NCI-H2081 treated with DMSO at 0.1 percent for 48 hours (cell line): ENCODE measurements at places on chromosomes 2 and 18.

GRCh38 chr2:62920070-62920469, 130.6 kb upstream of the OTX1 start:
- no peak for DNase-seq

DNA sequence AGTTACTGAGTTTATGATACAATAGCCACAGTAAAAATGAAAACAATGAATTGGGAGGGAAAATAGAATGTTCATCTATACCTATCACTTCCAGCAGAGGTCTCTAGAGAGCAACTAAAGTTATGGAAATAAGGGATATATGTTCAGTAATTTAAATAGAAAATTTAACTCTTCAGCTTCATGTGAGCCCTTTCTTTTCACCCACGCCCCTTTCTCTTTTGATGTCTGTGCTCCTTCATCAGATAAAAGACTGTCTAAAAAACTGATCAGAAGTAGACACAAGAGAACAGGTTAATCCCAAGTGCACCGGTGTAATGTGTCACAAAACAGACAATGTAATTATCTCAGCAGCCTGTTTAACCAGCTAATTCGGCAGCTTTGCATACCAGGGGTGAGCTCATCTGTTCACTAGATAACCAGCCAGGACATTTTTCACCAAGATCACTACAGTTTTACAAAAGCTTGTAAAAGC, 238.5 kb upstream of the ERBB4 start:
- DNase-seq, result peak; percentile 12

- no peak for DNase-seq
Observed at GRCh38 chr2:19623488-19623887, 265.1 kb upstream of the OSR1 start.

- DNase-seq, result no peak
Observed at GRCh38 chr2:7992612-7993602, 688.9 kb upstream of the ID2 start.

- DNase-seq, result no peak
Observed at GRCh38 chr2:181916726-181917718, 25.5 kb downstream of the ITPRID2 start.

- no peak for DNase-seq
Observed at GRCh38 chr2:37357530-37357929, 13.1 kb downstream of the QPCT start.

DNA sequence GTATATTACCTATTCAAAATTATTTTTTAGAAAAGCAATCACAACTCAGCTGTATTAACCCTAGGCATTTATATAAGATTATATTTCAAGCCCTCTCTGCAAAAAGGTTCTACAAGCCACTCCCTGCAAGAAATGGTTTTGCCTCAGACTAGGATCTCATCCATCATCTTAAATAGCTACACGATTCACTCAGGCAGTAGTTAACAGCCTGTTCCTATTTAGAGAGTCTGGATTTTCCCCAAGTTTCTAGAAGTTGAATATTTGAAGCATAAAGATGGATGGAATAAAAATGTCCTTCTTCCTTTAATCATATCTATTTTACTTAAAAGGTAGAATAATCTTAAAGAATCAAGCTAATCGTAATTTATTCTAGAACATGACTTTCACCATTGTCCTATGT, 167.1 kb upstream of the STK17B start:
- DNase-seq, result no peak

DNA sequence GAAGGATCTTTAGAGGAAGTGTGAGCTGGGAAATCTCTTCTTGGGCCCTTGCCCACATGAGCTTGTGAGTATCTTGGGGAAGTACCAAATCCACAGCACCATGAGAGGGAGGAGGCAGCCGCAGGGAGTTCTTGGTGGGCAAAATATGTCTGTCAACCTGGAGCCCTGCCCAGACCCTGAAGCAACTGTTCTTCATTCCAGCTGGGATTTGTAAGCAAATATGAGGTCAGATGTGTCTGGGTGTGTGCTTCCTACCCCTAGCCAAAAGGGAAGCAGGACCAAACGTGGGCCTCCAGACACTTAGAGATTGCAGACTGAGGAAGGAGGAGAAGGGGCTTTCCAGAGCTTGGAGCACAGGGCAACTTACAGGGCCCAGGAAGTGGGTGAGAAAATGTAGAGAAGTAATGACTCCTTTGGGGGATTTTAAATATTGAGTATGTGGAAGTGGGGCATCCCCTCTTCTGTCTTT, 41.9 kb downstream of the TMEM247 start:
- no peak for DNase-seq

DNA sequence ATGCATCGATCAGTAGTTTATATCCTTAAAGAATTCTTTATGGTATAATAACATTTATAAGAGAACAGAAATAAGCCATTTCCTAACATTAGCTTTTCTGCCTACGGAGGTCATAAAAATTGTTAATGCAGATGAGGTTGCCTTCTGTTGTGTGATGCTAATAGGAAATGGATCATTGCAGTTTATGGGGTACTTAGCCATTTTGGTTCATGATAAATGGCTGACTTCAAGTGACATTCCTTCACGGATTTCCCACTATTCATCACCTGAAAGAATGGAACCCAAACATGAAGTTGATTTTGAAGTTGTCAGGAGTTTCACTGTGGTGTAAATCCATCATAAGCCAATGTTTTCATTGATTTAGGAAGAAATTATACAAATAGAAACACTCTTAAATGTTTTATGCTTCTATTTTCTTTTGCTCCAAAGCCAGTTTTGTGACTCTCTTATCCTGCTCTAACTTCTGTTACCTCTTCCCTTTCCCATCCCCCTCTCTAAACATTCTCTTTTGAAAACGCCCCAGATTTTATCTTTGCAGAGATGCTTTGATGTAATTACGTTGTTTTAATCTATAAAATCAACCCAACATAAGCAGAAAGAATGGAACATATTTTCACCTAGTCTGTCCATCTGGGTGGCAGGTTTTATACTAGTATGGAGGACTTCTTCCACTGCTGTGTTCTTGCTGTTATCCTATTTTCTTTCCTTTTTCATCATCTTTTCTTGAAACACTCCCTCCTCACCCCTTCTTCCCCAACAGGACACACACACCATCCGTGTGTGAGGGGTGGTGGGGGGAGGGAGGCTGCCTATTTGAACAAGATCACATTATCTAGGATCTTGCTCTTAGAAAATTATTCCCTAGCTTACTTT, 58.2 kb downstream of the GREB1L start:
- DNase-seq, result no peak

GRCh38 chr2:22753476-22753875, 631.5 kb upstream of the KLHL29 start:
- DNase-seq, result no peak

GRCh38 chr18:4146797-4147196, 308.3 kb downstream of the DLGAP1 start:
- no peak for DNase-seq

DNA sequence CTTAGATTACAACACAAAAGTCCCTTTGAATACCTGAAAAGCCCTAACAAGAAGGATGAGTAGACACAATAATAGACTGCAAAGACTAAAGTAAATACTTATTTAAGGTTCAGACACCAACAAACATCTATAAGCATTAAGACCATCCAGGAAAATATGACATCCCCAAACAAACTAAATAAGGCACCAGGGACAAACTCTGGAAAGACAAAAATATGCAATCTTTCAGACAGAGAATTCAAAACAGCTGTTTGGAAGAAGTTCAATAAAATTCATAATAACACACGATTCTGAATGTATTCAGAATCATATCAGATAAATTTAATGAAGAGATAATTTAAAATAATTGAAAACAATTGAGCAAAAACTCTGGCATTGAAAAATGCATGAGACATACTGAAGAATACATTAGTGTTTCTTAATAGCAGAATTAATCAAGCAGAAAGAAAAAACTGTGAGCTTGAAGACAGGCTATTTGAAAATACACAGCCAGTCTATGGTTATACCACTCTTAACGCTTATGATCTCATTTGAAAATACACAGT, 1388.8 kb downstream of the DSC3 start:
- DNase-seq, result no peak

DNA sequence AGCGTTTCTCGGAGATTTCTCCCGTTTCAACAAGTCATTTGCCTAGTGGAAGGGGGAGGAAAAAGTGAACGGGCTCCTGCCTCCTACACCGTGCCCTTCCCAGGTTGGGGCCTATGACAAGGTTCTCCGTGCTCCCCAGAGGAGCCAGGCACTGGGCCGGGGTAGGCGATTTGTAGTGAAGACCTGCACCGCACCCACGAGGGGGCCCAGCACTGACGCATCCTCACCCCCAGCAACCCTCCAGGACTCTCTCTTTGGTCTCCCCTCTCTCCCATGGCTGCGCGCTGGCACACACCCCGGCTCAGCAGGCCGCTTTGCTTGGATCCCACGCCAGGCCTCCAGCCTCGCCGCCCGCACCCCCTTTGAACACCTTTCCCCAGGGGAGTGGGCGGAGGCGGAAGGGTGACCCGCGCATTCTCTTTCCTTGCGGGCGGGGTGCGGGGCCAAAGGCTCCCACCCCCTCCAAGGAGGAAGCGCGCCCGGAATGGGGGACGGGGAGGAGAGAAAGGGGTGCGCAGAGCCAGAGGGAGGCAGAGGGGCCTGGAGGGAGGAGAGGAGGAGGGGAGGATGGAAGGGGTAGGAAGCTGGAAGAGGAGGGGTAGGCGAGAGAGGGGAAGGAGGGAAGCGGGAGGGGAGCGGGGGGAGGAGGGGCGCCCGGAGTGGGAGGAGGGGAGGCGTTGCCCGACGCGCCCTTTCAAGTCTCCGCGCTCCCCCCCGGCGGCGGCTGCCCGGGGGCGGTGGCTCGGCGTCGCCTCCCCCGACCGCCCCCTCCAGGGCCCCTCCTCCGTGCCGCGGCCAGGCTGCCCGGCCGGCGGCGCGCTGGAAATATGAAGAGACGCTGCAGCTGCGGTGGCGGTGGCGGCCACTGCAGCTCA, at the start of gene APCDD1:
APCDD1 (plus strand) TSS at position 830 of the 875 bp plus-strand sequence. CDS start 347 bp downstream, outside the sequence.
- DNase-seq, result no peak

DNA sequence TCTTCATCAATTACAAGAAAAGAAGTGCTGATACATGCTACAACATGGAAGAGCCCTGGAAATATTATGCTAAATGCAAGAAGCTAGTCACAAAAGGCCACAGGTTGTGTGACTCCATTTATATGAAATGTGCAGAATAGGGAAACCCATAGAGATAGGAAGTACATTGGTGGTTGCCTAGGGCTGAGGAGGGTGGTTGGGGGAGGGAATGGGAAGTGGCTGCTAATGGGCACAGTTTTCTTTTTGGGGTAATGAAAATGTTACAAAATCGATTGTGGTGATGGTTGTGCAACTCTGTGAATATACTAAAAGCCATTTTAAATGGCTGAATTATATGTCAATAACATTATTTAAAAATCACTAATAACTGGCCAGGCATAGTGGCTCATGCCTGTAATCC, 24.3 kb upstream of the RESP18 start:
- no peak for DNase-seq

- no peak for DNase-seq
Observed at GRCh38 chr2:132256251-132256902, 94.6 kb upstream of the ANKRD30BL start.

DNA sequence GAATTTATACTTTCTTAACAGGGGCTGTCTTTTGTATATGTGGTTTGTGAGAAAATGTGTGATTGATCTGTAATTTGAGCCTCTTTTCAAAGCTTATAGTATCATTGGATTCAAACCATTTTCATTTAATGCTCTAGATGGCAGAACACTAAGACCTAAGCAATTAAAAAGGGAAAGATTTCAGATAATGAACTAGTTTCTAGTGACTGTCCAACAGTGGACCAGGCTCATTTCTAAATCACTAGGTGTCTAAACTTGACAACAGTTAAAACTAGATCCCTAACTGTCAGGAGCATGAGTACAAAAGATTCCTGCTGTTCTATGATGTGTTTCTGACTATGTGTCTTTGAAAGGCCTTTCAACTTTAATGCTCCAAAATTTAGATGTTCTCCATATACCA, 54.6 kb downstream of the ANKRD44 start:
- DNase-seq, result no peak

DNA sequence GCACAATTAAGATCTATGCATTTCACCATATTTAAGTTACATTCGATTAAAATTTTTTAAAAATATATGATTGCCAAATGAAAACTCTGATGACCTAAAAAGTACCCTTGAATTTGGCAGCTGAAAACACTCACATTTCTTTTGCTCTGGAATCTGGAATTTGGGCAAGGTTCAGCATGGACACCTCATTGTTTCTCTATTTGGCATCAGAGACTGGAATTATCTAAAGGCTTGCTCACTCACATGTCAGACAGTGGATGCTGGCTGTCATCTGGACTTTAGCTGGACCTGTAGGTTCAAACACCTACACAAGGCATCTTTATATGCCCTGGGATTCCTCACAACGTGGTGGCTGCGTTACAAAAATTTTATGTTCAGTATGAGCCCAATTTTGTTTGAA, 16.1 kb downstream of the MBOAT2 start:
- DNase-seq, result no peak

DNA sequence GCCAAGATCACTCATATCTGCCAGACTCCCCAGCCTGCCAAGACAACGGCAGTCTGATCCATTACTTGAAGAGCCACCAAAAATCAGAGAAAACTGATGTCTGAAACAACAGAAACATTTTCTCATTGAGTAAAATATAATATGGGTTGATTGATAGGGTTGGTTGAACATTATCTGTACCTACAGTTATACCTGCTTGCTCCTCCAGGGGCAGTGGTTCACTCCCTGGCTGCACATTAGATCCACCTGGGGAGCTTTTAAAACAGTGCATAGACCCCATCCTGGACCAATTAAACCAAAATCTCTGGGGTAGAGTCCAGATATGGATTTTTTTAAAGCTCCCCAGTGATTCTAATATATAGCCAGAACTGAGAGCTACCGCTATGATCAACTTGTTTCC, 43.6 kb upstream of the SLC14A2 start:
- DNase-seq, result no peak

DNA sequence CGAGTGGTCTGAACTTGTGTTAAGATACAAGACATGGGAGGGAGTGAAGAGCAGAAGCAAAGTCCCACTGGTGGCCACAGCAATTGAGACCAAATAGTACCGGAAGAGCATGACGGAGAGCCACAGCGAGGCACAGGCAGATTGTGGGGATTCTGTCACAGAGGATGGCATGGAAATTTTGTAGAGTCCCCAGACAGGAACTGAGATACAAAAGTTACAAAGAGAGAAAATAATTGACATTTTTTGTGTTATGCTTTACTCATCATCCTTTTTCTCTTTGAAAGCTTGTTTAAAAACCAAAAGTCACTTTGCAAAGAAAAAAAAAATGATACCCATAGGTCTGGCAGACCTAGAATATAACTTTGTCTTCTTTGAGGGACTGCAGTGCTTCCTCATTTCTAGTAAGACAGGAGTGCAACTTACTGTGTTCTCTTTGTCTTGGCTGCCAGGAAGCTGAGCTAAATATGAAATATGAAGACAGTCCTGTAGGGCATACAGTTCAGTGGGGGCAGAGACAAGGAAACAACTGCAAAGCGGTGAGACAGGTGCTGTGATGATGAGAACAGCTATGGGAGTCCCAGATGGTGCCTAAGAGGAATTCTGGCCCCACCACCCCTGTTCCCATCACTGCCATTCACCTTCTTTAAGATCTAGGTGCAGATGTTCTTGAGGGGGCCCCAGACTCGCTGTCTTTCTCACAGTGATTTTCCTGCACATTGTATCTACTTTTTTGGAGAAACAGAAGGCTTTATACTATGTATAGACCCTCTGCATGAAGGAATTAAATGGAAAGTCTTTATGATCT, 5.2 kb downstream of the ARHGAP25 start:
- DNase-seq, result no peak
